ENCODE measurements at places on chromosomes 6 and 20.

GRCh38 chr6:30915591-30915946 lies 1.5 kb downstream of the VARS2 start:
- no peak for DNase-seq

GRCh38 chr6:148064406-148065134 lies 278.1 kb upstream of the SASH1 start:
- no peak for DNase-seq

GRCh38 chr6:56140090-56140489 lies 107.3 kb downstream of the COL21A1 start:
- DNase-seq: no peak

- no peak for DNase-seq
These were observed at the start of gene TPBG for GRCh38 chr6:82363428-82364086. Gene TPBG (plus strand): TSS chr6:82363817. CDS start chr6:82364962, 1,145 bp downstream.

DNA sequence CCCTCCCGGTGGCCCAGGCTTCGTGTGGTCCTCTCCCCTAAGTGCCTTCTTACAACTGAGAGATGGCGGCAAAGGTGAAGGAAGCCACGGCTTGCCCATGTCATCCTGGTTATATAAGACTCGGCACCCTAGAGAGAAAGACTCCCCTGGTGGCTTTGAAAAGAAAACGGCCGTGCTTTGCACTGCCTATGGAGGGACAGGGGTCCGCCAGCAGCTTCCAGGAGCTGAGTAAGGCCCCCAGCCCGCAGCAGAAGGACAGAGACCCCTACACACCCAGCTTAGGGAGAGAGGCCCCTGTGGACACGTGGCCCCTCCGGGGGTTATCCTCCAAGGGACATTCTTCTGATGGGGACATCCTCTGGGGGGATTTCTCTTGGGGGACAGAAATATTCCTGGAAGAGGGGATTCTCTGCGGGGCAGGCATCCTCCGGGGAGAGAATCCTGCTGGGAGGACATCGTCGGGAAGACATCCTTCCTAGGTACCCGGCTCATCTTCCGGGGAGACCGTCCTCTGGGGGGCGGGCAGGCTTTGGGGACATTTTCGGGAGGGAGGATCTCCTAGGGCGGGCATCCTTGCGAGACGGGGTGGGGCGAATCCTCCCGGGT lies 511 bp upstream of the OGFR start:
- no peak for DNase-seq

- DNase-seq: no peak
These were observed 376.7 kb upstream of the CITED2 start for GRCh38 chr6:139751179-139751578.

DNA sequence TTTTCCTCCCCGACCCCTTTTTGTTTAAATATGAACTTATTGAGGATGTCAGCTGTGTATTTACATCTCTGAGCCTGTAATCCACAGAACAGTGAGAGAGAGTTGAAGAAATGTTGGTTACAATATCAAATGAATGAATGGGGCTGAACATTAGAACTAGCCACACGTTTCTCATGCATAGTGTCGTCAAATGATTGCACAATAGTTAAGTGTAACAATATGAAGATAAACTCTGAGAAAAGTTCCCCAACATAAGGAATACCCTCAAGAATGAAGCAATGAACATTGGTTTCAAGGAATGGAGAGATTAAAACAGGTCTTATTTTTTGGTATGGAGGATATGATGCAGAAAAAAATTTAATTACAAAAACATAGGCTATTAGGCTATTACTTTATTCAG lies 100.5 kb upstream of the DTNBP1 start:
- DNase-seq: no peak

GRCh38 chr20:12287575-12287974 lies 369.9 kb downstream of the BTBD3 start:
- DNase-seq: no peak

- DNase-seq: no peak
These were observed 61.3 kb downstream of the CDH4 start for GRCh38 chr20:61313396-61313795.

DNA sequence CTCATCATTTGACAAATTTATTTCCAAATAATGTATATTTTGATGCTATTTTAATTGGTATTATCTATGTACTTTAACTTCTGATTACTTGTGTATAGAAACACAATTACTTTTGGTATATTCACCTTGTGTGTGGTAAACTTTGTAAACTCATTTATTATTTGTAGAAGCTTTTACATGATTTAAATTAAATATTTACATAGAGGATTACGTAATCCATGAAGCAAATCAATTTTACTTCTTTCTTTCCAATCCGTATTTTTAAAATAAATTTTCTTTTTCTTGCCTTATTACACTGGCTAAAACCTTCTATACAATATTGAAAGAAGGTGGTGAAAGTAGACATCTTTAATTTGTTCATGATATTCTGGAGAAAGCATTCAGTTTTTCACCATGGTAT lies 540.2 kb downstream of the MMUT start:
- no peak for DNase-seq

DNA sequence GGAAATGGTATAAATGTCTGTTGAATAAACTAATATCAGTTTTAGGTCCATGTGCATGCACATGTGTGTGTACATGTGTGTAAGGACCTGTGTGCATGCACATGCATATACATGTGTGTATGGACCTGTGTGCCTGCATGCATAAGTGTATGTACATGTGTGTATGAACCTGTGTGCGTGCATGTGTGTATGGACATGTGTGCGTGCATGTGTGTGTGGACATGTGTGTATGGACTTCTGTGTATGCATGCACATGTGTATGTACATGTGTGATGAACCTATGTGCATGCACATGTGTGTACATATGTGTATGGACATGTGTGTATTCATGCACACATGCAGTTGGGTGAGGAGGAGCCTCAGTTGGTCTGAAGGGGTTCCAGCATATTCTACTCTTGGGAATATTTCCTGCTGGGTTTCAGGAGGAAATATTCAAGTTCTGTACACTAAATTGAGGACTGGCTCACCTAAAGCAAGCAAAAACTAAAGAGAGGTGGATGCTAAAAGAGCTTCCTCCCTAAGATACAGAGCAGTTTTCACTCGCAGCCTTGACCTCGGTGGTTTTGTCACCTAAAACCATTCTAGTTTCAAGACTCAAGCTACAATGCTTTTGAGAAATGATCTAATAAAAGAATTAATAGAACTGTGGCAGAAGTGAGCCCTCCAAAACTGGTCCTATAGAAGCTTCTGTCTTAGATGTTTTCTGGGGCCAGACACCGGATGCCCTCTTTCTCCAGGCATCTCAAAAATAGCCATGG lies 742.8 kb downstream of the MAFB start:
- no peak for DNase-seq

DNA sequence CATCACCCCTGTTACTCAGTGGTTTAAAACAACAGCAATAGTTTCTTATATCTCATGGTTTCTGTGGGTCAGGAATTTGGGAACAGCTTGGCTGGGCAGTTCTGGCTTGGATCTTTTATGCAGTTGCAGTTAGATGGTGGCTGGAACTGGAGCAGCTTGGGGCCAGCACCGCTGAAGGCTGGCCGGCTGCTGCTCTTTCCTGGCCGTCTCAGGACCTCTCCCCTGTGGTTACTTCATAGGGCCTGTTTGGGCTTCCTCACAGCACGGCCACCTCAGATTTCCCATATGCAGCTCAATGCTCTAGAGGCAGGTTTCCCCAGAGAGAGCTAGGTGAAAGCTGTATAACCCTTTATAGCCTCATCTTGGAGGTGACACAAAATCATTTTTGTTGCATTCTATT lies 15.6 kb downstream of the PKIG start:
- no peak for DNase-seq

DNA sequence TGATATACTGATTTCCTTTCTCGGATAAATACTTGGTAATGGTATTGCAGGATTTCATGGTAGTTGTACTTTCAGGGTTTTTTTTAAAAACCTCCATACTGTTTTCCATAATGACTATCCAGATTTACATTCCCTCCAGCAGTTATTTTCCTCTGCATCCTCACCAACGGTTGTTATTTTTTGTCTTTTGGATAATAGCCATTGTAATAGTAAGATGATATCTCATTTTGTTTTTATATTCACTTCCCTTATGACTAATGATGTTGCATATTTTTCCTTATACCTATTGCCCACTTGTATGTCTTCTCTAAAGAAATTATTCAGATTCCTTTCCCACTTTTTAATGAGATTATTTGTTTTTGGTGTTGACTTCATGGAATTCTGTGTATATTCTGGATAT lies 231.0 kb downstream of the MEI4 start:
- no peak for DNase-seq

DNA sequence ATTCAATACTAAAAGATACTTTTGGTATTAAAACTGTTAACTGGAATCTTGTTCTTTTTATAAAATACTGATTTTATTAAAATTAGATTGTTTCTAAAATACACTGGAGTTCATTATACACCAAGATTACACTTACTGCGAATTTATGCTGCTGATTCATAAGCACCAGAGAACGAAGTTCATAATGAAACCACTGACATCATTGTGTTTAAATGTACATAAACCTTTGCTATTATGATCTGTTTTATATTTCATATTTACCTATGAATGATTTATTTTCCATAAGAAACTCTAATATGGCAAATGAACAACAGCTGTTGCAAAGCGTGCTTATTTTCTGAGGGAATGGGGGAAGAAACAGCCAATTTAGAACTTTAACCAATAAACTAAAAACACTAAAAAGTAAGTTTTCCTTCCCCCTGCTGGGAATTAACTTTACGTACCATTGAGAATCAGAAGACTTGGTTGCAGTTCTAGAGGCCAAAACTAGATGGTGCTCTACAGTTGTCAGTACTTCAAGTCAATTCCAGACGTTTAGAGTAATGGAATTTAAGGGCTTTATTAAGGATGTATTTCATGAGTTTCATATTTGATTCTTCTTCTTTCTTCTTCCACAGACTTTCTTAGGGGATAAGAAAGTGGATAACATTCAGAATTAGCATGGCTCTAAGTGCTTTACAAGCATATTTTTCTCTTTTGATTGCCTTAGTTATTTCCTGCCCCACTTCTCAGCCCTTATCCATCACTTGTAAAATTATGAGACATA lies 30.8 kb upstream of the COL19A1 start:
- no peak for DNase-seq

DNA sequence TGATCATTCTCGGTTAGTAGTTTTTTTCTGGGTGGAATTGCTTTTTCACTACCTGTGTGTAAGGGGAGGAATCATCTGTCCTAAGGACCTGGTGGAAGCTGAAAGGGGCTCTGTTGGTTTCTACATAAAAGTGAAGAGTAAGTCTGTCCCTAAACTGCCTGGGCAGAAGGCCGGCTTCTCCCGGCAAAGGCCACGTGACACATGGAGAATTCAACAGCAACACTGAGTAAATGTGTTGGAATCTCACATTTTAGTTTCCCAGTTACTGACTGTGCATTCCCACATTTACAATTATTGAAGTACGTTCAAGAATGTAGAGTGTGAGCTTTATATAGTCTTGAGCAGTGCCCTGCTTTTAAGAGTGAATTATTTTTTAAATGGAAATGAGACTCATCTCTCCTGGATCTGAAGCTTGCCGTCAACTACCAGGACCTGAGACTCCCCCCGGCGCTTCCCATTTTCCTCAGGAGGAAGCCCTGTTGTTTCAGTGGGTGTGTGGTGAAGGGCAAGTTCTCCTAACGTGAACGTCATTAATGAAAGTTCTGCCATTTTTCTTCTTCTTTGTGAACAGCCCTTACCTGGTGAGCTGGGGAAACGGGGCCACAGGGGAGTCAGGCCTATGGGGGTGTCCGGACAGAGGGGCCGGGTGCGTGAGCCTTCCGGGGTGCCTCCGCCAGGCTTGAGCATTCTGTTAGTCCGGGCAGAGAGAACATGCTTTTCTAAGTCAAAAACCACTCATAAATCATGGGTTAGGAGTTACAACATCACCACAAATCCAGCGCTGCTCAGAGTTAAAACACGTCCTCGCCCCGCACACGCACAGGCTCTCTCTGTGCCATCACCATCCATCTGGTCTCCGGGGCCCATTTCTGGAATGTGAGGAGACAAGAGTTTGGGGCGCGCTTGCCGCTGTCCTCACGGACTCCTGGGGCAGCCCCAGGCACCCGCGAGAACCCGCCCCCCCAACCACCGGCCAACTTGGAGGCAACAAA lies 56.6 kb upstream of the SMOC2 start:
- no peak for DNase-seq

DNA sequence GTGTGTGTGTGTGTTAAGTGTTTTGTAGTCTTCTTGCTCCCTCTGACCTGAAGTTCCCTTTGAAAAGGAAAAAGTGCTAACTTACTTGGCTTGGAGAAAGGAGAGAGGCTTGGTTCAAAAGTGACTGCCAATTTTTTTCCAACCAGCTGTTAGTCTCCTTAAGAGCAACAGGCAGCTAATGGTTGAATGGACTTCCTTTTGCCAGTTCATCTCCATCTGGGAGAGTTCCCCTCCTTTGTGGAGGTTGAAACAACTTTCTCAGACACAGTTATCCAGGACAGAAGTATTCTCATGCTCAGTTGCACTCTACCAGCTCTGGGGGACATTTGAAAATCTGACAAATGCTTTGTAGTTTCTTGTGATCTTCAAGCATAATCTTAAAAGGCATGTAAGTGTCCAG lies 4.5 kb downstream of the RIPOR2 start:
- DNase-seq: no peak

GRCh38 chr6:138620630-138621029 lies 121.3 kb upstream of the NHSL1 start:
- no peak for DNase-seq

DNA sequence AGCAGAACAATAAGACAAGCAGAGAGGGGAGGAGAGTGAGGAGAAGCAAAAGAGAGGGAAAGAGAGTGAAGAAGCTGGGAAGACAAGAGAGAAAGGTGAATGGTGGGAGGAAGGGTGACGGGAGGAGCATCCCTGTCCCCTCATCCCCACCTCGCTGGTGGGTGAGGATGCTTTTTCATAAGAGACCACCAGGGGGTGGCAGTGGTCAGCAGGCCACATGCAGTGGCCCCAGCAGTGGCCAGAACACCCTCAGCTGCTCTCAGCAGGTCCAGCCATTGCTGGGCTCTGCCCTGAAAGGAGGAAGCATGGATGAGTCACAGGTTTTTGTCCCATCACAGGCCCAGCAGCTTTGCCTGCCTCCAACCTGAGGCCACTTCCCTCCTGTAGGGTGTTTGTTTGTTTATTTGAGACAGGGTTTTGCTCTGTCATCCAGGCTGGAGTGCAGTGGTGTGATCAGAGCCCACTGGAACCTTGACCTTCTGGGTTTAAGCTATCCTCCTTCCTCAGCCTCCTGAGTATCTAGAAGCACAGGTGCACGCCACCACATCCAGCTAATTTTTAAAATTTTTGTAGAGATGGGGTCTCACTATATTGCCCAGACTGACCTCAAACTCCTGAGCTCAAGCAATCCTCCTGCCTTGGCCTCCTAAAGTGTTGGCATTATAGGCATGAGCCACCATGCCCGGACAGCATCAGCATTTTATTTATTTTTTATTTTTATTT lies 24.0 kb downstream of the FGD2 start:
- no peak for DNase-seq

Data from effector CD8-positive, alpha-beta T cell (primary cell).